Dorsolateral prefrontal cortex (tissue), 122 donors: ENCODE measurements at places on chromosomes 13 and 19.

DNA sequence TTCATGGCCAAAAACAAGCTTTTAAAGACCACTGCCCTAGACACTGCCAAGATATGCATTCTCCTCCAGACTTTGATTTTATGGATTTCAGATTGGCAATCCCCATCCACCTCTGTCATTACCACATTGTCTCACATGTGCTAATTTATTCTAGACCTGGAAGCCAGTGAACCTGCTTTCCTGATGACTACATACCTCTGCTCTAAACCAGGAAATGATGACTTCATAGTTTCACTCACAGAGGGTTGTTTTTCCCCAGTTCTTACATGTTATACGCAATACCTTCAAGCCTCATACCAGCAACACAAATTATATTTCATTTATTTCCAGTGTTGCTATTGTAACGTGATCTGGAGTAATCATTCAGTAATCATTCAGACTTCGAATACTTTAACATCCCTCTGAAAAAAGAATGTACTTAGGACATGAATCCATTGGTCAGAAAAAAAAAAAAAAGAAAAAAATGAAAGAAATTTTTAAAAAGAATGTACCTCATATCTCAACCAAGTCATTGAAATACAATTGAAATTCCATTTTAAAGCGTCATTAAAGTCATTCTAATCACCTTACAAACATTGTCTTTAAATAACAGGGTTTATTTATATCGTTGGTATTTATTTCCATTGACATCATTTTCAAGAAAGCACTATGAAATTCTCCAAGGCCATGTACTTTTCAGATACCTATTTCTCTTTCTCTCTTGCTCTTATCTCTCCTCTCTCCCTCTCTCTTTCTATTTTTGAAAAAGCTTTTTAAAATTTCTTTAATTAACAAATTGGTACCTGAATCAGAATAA, 33.4 kb upstream of the KLF5 start:
- DNase-seq: no peak

- DNase-seq: no peak
Observed at GRCh38 chr19:40431698-40432097, 5.9 kb upstream of the SERTAD1 start.

DNA sequence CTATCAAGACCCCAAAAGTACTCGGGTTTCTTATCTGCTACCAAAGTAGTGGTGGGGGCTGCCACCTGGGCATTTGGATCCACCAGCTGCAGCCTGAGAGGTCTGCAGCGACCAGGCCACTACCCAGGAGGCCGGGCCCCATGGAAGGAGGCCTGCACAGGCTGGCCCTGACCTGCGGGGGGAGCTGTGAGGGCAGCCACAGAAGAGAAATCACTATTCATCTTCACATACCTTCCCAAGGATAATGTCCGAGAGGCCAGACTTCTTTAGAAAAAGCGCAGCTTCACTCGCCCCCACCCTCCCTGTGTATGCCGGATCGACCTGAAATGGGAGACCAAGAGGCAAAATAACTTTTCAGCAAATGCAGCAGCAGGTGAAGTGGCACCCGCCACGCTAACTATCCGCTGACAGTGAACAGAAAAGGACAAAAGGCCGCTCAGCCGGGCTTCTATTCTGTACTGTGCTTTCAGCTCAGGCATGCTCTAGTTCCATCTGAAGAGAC, 30.1 kb downstream of the EPS15L1 start:
- no peak for DNase-seq

- no peak for DNase-seq
Observed at GRCh38 chr13:99351772-99352171, 44.6 kb upstream of the GPR183 start.

DNA sequence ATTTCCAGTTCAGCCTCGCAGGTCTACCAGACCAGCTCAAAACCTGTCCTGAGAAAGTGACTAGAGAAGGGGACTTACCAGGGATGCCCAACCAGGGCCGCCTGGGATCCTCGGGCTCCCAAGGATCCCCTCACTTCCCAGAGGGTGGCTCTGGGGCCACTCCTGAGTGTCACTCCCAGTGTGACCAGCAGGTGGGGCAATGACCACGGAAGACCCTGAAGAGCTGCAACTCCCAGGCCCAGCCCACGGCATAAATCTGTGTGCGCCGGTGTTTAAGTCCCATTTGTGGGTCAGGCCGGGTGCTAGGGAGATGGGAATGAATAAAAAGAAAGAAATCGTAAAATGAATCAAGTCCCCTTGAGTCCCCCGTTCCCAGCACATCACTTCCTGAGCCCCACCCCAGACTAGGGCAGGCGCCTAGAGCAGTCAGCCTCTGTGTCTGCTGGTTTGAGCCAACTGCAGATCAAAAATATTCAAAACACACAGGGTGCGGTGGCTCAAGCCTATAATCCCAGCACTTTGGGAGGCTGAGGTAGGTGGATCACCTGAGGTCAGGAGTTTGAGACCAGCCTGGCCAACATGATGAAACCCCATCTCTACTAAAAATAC, 10.7 kb downstream of the PTGIR start:
- DNase-seq: peak; percentile 86

DNA sequence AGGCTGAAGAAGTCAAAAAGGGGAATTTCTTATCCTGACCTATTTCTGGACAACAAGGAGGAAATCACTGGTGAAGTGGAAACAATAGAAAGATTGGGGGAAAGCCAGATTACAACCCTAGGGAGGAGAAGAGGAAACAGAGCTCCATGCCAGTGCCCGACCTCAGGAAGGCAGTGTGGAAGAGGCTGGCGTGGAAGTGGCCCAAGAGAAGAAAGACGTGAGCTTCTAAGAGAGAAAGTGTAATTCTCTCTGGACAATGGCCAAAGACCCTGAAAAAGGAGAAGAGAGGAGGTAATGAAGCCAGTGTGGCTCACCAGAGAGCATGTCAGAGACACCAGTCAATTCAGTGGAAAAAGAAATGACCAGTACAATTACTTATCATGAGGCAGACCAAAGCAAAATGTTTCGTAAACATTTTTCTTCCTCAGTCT, 52.6 kb upstream of the URAD start:
- no peak for DNase-seq

GRCh38 chr13:31328549-31329235, 128.9 kb downstream of the B3GLCT start:
- no peak for DNase-seq

GRCh38 chr13:30110301-30111070, 196.9 kb downstream of the KATNAL1 start:
- DNase-seq: no peak

- no peak for DNase-seq
Observed at GRCh38 chr19:35168196-35168595, 13.7 kb downstream of the FXYD5 start.
